ENCODE measurements at places on chromosomes 2 and 18.

DNA sequence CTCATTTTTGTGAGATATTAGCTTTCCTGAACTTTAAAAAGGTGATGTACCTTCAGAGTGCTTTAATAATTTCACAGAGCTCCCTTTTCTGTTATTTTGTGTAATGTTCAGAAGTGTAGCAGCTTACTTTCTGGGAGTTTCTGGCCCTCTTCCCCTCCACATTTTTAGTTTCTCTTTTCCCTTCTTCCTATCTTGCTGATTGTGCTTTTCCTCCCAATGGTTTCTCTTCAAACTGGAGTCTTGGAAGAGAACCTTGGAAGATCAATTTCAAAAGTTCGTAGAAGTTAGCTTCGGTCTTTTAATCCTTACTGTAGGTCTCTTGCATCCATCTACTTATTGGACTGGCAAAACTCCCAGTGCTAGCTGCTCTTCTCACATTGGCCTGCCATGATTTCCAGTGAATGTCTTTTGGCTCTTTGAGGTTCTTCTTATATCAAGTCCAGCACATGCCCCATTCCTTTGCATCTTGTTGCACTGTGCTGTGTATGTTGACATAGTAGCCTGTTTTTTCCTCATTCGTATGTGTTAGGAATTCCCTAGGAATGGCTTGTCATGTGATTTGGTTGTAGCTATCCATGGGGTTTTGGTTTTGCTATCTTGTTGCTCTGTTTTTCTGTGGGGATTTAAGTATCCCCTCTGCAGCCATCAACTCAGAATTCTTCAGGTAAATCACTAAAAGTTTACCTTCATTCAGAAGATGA, 7.8 kb downstream of the CCNT2 start:
- DNase-seq, result no peak

DNA sequence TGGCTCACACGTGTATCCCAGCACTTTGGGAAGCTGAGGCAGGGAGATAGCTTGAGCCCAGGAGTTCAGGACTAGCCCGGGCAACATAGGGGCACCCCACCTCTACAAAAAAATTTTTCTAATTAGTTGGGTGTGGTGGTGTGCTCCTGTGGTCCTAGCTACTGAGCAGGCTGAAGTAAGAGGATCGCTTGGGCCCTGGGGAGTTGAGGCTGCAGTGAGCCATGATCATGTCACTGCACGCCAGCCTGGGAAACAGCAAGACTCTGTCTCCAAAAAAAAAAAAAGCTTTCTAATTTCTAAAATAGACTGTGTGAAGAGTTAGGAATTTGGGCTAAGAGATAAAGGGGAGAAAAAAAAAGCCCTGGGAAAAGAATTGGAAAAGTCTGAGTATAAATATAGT, 51.9 kb upstream of the NAB1 start:
- no peak for DNase-seq

GRCh38 chr2:30860726-30861125, 53.5 kb upstream of the CAPN13 start:
- DNase-seq, result no peak

DNA sequence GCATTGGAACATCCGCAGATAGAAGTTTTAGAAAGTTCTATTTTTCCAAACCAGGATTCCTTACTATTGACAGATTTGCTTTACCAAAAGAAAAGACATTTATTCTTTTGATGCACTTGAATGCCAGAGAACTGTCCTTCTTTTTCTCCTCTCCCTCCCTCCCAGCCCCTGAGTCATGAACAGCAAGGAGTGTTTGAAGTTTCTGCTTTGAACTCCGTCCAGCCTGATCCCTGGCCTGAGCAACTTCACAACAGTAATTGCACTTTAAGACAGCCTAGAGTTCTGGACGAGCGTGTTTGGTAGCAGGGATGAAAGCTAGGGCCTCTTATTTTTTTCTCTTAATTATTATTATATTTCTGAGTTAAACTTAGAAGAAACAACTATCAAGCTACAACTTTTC, 33.6 kb downstream of the APCDD1 start:
- no peak for DNase-seq

DNA sequence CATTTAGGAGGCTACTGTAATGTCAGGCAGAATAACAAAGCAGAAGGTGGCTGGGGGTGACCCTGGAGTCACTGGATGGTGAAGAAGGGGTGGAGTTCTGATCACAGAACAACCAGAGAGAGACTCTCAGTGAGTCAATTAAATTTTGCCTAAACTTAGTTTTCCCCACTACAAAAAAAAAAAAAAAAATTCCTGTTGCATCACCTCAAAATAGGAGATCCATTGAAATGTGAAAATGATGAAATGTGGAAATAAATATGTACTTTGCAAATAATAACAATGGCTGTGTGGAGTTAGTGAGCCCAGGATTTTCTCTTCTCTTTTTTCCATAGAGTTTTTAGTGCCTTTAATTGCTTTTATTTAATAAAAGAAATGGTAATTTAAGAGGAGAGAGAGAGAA, 165.5 kb downstream of the GFPT1 start:
- no peak for DNase-seq

- no peak for DNase-seq
Measured at GRCh38 chr2:45965871-45966498, 314.5 kb downstream of the PRKCE start.

- DNase-seq, result no peak
Measured at GRCh38 chr2:100801402-100801801, 18.5 kb upstream of the NPAS2 start.

DNA sequence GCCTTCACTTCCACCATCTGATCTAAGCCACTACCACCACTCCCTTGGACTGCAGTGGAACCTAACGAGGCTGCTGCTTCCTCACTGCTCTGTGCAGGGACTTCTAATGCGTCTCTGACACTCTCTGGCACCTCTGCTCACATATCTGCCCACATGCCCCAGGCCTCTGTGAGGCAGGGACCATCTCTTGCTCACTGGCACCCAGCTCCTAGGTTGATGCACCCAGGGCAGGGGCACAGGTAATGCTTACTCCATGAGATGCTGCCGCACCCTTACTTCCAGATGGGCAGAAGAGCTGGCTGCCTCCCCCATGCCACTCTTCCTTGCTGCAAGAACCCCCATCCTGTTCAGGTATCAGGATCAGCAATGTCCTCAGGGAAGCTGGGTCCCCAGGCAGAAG, 294.0 kb upstream of the HS6ST1 start:
- no peak for DNase-seq

Measured in activated CD8-positive, alpha-beta memory T cell treated with anti-CD3 and anti-CD28 coated beads, Interleukin-2, amount 50 U/mL, for 4 hours (primary cell).